ENCODE measurements at places on chromosomes 16 and 17.

GRCh38 chr17:70365091-70365583 lies 195.8 kb downstream of the KCNJ2 start:
- DNase-seq: no peak

DNA sequence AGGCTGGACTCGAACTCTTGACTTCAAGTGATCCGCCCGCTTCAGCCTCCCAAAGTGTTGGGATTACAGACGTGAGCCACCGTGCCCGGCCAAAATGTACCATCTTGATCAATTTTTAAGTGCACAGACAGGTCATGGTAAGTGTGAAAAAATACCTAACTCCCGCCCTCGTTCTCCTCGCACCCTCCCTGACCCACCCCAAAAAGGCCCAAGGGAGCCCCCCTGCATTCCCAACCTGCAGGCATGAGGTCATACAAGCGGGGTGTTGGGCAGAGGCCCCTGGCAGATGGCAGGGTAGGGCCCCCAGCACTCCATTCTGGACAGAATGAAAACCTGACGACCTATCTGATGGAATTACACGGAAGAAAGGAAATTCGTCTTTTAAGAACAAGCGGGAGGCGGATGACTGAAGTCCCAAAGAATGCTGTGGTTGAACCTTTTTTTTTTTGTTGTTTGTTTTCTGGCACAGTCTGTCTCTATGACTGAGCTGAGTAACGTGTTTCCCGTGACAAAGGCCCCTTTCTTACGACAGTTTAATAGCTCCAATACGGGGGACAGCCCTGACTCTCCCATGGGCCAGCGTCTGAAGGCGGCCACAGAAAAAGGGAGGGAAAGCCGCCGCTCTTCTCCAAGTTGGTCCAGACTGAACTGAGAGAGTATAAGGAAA lies 376.4 kb downstream of the SLC39A11 start:
- DNase-seq: no peak

DNA sequence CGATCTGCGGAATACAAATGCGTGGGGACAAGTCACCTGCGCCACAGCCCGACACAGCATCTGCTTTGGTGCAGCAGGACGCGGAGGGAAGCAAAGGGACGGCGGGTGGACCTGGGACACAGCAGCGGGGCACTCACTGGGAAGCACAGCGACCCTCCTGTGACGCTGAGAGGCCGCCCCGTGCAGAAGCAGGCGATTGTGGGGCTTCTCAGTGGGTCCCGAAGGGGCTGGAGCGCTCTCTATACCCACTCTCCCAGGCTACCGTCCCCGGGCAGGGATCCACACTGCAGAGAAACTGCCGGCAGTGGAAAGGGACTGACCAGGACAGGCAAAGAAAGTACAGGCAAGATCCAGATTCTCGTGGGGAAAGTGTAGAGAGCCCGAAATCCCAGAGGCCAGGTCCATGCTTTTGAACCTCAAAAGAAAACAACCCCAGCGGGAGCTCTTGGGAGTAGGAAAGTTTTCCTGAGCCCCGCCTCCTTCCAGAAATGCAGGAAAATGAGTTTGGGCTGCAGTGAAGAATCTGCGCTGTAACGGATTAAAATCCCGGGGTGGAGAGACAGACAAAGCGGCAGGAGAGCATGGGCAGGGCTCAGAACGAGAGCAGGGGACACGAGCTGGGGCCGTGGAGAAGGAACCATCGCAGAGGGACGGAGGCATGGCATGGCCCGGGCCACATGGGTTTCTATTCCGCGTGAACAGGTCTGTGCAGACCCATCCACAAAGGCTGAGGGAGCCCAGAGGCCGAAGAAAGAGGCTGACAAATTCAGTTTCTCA lies 12.7 kb downstream of the COX4I1 start:
- no peak for DNase-seq

DNA sequence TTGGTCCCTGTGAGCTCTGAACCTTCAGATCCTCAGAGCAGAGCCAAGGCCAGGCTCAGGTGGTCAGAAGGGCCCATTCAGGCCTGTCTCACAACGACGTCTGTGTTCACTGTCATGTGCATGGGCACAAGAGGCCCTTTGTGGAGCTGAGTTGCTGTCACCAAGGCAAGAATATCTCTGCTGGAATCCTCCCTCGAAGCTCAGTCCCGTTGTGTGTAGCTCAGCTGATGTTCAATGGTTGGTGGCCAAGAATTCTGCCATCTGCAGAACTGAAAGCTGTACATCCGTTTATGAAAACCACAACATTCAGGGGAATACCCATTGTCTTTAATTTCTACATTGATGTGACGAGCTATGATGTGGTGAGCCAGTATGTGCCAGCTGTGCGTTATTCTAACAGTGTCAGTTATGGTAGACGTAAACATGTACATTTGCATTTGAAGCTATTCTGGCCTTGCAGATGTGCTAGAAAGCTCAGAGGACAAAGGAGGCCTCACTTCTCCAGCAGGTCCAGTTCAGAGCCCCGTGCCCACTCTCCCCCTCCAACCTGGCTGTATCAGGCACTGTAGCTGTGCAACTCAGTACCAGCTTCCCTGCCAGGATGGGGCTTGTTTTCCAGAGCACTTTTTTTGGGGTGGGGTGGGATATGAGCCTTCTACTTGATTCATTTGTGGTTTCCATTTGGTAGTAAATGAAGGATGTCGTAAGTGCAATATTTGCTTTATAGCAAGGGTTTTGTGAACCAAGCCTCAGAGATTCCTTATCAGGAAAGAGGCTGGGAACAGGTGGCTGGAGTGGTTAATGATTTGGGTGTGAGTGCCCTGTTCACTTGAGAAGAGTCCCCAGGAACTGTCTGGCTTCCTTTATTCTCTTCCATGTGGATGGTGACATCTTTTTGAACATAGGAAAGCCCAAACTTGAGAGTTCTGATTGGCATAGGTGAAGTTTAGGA lies 56.1 kb downstream of the B9D1 start:
- DNase-seq: no peak

DNA sequence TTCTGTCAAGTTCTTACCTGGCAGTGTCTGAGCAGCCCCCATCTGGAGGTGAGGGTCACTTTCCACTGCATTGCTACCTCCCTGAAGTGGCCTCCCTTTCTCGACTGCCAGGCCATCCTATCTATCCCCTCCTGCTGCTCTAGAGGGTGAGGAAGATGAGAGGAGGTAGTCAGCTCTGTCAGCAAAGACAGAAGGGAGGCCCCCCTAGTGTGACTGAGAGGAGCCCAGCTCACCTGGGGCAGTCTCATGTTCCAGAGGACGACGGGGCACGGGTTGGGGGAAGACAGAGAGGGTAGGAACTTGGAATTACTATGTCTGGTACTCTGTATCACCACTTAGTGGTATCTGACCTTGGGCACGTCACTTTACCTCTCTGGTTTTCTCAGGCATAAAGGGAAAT lies 22.0 kb downstream of the MYO19 start:
- DNase-seq: no peak

GRCh38 chr17:41404024-41404671 lies 6.7 kb upstream of the KRT31 start:
- peak; percentile 71 for DNase-seq

- no peak for DNase-seq
These were observed 19.8 kb downstream of the GTF3C1 start for GRCh38 chr16:27529962-27530361.

- DNase-seq: no peak
These were observed 12.5 kb downstream of the ABCC3 start for GRCh38 chr17:50647187-50647586.

DNA sequence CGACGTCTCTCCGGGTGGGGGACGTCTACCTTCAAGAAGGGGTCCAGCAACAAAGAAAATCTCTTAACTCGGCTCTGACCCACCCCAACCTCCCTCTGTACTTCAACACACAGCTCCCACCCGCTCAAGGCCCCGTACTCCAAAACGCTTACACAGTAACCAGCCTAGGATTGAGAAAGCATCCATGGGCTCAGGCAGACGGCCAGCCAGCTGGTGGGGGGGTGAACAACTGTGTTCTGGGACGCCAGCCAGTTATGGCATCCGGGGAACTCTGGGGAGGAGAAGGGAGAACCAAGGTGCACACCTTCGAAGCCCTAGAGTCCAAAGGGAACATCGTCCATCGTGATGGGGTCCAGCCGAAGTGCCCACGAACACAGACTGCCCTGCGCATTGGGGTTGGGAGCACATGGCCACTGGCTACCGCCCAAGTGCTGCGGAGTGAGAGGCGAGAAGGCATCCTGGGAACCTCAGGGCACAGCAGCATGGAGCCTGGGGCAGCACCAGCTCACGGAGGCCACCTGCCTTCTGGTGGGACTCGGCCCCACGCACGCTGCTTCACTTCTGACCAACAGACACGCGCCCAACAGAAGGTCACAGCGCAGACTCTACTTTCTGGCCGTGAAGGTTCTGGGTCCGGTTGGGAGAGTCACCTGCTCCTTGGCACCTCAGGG lies 14.3 kb downstream of the SLC16A3 start:
- no peak for DNase-seq

DNA sequence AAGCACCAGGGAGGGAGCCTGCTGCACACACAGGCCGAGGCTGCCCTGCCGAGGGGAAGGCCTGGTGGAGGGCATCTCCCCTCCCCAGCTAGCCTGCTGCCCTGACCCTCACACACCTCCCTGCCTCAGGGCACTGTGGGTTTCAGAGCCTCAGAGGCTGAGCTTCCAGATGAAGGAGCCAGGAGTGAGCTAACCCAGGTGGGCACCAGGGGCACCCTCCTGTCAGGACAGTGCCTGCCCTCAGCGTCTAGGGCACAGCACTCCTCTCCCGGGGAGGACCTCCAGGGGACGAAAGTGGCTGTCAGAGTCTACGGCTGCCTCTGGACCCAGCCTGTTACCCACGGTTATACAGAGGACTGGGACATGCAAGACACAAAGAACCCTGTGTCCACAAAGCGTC lies 22.8 kb upstream of the DLX4 start:
- no peak for DNase-seq

DNA sequence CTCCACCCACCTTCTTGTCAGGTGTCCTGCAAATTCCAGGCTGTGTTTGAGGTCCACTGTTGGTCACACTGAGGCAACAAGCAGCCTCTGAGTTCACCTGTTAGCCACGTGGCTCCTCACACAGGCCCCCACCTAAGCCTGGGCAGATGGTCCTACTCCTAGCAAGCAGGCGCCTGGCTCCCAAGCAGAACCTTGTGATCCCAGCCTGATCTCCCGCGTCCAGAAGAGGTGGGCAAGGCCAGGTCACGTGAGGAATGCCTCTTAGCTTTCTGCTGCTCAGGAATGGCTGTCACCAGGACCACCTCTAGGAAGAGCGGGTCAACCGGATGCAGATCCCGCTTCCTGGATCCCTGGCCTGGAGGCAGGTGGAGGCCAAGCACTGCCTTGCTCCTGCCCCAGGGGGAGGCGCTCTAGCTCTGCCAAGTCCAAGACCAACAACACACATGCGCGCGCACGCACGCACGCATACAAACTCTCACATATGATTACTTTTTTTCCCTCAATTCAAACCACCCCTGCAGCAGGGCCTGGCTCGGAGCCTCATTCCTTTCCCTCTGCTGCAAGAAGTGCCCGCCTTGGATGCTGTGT lies 9.5 kb downstream of the CYB561 start:
- DNase-seq: no peak

DNA sequence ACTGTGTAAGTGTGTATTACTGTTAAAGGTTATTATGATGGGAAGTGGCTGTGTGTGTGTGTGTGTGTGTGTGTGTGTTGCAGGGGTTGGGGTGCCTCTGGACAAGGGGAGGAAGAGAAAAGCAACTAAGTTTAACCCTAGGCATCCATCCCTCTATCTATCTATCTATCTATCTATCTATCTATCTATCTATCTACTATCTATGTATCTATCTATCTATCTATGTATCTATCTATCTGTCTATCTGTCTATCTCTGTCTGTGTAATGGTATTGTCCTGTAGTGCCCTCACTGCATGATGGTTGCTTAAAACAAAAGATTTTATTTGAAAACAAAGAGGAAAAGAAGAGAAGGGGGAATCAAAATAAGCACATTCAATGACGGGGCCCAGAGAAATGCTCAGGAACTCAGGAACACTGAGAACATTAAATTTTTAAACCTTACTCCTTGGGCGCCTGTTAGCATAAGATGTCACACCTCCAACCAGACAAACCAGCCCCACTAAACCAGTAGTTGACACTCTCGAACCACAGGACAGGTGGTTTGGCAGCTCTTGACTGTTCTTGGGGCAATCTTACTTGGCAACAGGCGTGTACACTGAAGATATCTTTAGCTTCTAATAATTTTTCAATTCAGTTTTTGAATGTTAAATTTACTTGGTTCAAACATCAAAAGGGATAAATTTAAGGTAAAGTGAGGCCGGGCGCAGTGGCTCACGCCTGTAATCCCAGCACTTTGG lies 5.1 kb upstream of the RPL26 start:
- DNase-seq: no peak

DNA sequence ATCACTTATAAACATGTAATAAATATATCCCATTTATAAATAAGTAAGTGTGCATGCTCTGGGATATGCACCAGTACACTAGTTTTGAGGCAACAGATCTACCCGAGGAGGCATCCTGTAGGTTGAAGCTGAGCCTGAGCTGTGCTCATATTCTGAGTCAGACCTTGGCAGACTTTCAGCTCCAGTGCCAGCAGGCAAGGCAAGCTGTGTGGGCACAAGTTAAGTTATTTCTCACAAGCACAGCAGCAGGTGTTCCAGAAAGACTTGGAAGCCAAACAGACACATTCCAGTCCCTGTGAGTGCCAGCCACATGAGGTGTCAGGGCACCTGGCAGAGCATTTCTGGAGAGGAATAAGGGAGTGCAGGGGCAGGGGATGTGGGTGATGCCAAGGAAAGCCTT lies 1.3 kb upstream of the CLEC19A start:
- DNase-seq: no peak

GRCh38 chr16:74221828-74222227 lies 74.8 kb upstream of the PSMD7 start:
- no peak for DNase-seq

GRCh38 chr17:21457051-21458026 lies 81.2 kb downstream of the KCNJ12 start:
- peak; percentile 38 for DNase-seq

DNA sequence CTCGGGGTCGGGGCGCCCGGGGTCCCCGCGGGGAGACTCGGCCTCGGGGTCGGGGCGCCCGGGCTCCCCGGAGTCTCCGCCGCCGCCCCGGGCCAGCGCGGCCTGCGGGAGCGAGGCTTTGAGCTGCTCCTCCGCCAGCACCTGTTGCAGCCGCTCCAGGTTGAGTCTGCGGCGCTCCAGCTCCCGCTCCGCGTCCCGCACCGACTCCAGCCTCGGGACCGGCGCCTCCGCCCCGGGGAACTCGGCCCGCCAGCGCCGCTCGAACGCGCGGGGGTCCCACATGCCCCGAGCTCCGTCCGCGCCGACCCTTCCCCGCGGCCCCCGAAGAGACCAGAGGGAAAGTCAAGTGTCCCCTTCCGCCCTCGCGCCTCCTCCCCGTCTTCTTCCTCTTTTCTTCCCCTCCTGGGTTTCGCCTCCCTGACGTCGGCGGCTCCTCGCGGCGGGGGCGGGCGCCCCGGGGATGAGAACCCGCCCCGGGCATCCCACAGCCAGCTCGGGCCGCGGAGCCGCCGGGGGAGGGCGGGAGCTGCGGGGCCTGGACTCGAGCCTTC lies 40.8 kb upstream of the BHLHA9 start:
- DNase-seq: no peak

DNA sequence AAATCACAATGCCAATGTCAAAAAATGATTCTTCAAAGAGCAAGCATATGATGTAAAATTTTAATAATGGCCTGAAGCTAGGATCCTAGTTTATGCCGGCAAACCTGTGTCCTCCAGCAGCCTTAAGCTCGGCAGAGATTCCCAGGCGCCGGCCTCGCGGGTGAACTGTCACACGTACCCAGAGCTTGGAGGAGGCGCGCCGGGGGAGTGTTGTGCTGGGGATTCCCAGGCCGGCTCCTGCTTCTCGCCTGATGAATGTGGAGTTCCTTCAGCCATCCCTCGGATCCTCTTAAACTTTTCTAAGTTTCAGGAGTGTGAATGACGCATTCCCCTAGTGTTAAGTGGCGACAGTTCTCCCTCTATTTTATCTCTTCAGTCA lies 19.1 kb upstream of the NTN1 start:
- DNase-seq: no peak

- DNase-seq: no peak
These were observed 204.7 kb downstream of the ENGASE start for GRCh38 chr17:79279320-79279719.
